ENCODE measurements at places on chromosomes 5 and 9. TPM values are rescaled to one million over a fixed set of nuclear protein-coding genes. Genes with fewer than 3 reads are reported as not detected.
A peak's percentile ranks its signal among the peaks of the same experiment; 100 is the strongest.

GRCh38 chr9:136363949-136364748, 605 bp upstream of the DNLZ start:
- DNase-seq: no peak
- H3K36me3 ChIP-seq: no peaks in the 10 kb centered on the region
- H3K27ac ChIP-seq: no peak overlapping the region
- H3K27me3 ChIP-seq: no peaks in the 10 kb centered on the region
- H3K4me3 ChIP-seq: peak overlapping the region; percentile 42
- H3K4me1 ChIP-seq: no peaks in the 10 kb centered on the region

- H3K4me1 ChIP-seq: no peaks in the 10 kb centered on the region
- no peak overlapping the region for H3K4me3 ChIP-seq
- no peak overlapping the region for H3K27ac ChIP-seq
- H3K27me3 ChIP-seq: no peaks in the 10 kb centered on the region
- no peaks in the 10 kb centered on the region for H3K36me3 ChIP-seq
Measured at GRCh38 chr5:149466457-149466972, 84.7 kb downstream of the CSNK1A1 start.

The FOXD4L6 gene
- not detected for total RNA-seq

- H3K27me3 ChIP-seq: peaks cover 20% of the 10 kb centered on the region
- DNase-seq: no peak
- H3K4me1 ChIP-seq: peaks cover 2% of the 10 kb centered on the region
- H3K36me3 ChIP-seq: no peaks in the 10 kb centered on the region
- no peak overlapping the region for H3K27ac ChIP-seq
- H3K4me3 ChIP-seq: no peak overlapping the region
Measured at GRCh38 chr5:41893074-41893851, 10.9 kb upstream of the RIMOC1 start.

The PCDHB10 gene
- total RNA-seq: 5.5 TPM

DNA sequence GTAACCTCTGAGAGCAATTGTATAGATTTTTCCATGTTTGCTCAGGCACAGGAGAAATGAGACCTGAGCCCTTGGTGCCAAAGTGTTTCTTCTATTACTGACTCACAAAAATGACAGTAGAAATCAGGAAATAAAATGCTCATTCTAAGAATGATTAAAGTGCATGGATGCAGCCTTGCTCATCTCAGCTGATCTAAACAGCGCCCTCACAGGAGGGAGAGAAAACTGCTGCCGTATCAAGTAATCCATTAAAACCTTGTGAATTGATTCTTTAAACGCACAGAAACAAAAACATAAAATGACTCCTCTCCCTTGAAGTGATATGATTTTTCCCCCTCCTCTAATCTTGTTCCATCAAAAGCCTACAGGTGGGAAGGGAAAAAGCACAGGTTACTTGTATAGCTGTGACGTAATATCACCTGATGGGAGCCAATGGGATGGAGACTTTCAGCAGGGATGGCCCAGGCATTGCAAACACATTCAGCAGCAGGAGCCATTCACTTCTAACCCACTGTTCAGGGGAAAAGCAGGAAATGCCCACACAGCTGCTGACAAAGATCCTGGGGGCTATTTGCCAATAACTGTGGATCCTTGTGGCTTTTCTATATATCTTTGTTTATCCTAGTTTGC, 76.7 kb downstream of the PLCXD3 start:
- no peaks in the 10 kb centered on the region for H3K36me3 ChIP-seq
- H3K4me3 ChIP-seq: no peak overlapping the region
- peaks cover 4% of the 10 kb centered on the region for H3K4me1 ChIP-seq
- no peak for DNase-seq

The NUTM2F gene
- not detected for total RNA-seq

GRCh38 chr9:1261879-1262766, 212.0 kb downstream of the DMRT2 start:
- no peaks in the 10 kb centered on the region for H3K4me1 ChIP-seq
- no peaks in the 10 kb centered on the region for H3K36me3 ChIP-seq
- no peaks in the 10 kb centered on the region for H3K27me3 ChIP-seq
- no peak for DNase-seq

Measured in progenitor cell of endocrine pancreas (in vitro differentiated cells).